ENCODE measurements at places on chromosomes 2 and 18. TPM values are rescaled to one million over a fixed set of nuclear protein-coding genes. Genes with fewer than 3 reads are reported as not detected.
A peak's percentile ranks its signal among the peaks of the same experiment; 100 is the strongest.

The LCT gene
- 12.6 TPM for total RNA-seq

The CKAP2L gene
- total RNA-seq: 19.0 TPM

- DNase-seq: no peak
Measured at GRCh38 chr18:38747153-38747552, 1181.6 kb upstream of the CELF4 start.

The GNLY gene
- 15.3 TPM for total RNA-seq

DNA sequence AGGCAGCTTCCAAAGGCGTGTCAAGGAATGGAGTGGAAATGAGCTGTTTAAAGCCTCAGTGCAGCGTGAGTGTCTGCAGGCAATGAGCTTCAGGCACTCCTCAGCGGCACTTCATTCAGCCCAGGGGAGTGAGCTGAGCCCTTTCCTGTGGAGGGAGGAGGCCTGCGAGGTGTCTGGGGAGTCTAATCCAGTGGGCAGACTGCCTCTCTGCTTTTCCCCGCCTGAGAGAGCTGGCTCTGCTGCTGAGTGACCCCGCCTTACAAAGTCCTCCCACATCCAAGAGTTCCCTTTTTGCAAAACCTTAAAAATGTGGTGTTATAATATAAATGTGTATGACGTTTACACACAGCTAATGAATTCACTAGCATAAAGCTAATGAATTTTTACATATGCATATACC is 7.0 kb upstream of the LDLRAD4 start:
- DNase-seq: no peak

The SMPD4 gene
- total RNA-seq: 83.3 TPM

The RSAD2 gene
- total RNA-seq: 5.8 TPM

The SLC16A14 gene
- not detected for total RNA-seq

DNA sequence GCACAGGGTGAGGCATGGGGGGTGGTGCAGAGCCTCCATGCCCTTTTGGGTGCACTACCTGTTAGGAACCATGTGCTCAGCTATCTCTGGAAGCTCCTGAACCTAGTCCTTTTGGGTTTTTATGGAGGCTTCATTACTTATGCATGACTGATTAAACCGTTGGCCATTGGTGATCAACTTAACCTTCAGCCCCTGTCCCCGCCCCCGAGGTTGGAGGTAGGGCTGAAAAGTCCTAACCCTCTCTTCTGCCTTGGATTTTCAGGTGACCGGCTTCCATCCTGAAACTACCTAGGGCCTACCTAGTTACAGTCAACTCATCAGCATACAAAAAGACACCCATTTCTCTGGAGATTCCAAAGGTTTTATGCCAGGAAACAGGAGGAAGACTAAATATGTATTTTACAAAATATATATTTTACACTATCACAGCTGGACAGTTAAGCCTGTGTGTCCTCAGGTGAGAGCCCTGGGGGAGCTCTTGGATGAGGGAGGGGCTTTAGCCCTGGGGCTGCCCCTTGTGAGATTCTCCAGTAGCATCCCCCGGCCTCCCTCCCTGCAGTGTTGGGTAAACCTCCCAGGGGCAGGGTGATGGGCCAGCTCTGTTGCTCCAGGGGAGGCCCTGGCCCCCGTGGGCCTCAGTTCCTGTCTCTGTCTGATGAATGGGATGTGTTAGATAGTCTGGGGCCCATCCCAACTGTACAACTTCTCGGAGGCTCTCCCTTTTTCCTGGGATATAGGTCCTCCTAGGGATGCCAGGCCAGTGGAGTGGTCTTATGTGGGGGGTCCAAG is 24.1 kb downstream of the GLI2 start:
- DNase-seq: peak; percentile 14

- no peak for DNase-seq
Measured at GRCh38 chr18:7071600-7071999, 46.0 kb downstream of the LAMA1 start.

GRCh38 chr2:138291805-138292204 is 209.8 kb upstream of the SPOPL start:
- no peak for DNase-seq

GRCh38 chr2:48189552-48190228 is 283.4 kb upstream of the FBXO11 start:
- no peak for DNase-seq

DNA sequence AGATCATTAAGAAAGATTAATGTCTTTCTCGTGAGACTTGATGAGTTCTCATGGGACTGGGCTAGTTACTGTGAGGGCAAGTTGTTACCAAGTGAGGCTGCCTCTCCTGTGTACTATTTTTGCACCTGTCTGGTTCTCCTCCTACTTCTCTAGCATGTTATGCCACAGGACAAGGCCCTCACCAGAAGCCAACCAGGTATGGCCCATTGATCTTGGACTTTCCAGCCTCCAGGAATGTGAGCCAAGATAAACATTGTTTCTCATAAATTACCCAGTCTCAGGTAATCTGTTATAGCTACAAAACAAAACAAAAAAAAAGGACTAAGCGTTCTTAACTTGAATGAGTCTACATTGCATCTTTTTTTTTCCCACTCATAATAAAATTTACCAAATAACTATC is 184.1 kb downstream of the CDH7 start:
- DNase-seq: no peak

DNA sequence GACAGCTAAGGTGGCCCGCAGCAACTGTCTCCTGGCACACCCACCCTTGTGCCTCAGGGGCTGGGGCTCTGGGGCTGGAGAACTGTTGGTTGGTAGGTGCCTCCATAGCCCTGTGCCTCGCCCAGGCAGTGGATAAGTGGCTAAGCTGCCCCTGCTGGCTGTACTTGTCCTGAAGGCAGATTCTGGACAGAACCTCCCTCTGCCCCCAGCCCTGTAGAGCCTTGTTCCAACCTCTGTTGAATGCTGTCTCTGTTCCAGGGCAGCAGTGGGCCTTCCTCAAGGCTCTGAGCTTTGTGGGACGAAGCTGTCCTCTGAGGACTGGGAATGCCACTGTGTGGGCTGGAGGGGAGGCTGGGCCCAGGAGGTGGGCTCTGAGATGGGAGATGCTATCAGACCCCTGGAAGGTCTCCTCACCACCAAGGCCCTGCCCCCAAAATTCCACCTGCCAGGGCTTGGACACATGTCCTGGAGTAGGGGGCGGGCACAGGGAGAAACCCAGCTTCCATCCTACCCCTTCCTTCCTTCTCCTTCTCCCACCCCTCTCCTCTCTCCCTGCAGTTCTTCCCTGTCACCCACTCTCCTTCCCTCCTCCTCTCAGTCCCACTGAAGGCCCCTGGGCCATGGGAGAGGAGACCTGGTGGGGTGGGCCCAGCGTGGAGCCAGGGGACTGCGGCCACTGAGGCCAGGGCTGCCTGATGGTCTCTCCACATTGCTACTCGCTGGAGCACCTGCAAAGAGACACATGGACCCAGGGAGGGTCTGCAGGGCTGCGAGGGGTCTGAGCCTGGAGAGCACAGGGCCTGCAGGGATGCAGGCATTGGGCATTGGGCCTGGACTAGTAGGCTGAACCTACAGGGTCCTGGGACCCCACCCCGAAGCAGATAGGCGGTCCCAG is 1.7 kb upstream of the PDCD1 start:
- DNase-seq: no peak

DNA sequence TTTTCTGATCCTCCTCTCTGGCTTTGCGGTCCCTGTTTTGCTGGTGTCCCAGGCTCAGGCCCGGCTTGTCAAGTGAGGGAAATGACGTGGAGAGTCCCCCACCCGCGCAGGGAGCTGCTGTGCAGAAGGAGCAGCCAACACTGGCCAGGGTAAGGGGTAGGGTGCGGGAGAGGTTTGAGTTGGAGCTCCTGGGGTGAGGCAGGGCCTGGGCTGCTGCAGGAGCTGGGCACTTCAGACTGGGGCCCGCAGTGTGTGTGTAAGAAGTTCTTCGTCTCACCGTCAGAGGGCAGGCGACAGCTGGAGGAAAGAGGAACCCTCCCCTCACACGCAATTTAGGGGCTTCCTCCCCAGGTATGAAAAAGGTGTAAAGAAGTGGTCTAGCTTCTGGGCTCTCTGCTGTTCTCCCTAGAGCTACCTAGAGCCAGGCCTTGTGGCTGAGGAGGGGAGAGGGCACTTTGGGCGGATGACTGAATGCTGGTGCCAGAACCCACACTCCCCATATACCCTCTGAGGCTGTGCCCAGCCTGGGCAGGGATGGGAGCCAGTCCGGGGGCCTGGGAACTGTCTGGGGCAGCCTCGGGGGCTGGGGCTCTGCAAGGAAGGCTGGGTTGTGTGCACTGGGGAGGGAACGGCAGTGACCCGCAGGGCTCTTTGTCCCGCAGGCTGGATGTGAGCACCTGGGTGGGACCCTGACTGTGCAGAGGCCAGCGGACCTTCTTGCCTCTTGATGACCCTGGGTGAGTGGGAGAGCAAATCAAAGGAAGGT is 11.8 kb downstream of the CELF4 start:
- no peak for DNase-seq

The ITPRIPL1 gene
- total RNA-seq: 1.1 TPM

DNA sequence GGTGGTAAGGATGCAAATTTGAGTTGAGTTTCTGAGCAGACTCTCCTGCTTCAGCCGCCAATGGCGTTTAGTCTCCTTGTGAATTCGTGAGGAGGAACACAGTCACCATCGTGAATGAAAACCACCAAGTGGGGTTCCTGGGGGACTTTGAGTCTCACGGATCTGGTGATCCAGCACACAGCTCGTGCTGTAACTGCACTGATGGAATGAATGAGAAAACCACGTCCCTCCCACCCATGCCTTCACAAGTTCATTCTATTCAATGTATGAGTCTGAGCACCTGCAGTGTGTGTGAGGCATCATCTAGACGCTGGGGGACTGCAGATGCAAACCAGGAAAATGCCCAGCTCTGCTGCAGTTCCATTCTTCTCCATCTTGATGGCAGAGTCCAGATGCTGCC is 127.9 kb downstream of the PIEZO2 start:
- DNase-seq: no peak

- no peak for DNase-seq
Measured at GRCh38 chr2:176171351-176172006, 14.4 kb downstream of the HOXD3 start.

DNA sequence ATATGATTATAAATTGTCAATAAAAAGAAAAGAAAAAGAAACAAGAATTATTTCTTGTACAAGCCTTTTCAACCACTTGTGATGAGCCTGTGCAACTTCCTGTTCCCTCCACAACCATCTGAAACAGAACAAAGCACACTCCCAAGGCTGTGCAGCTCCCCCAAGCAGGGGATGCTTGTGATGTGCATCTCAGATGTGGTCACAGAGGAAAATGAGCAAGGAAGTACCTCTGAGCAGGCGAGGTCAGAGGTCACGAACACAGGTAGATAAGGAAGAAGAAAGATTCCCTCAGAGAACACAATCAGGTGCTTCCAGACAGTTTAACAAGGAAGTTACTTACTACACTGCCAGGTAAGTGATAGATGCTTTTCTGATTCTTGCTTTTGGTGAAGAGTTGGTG is 274.8 kb upstream of the SLC39A10 start:
- no peak for DNase-seq

GRCh38 chr18:36633961-36634412 is 194.8 kb downstream of the TPGS2 start:
- no peak for DNase-seq

GRCh38 chr2:82412021-82412420 is 2047.1 kb downstream of the SUCLG1 start:
- DNase-seq: no peak

GRCh38 chr18:5630900-5631413 is 87.2 kb upstream of the EPB41L3 start:
- DNase-seq: no peak

The CDK15 gene
- total RNA-seq: not detected

Measured in Peyer's patch (tissue), 4 donors.